ENCODE measurements at places on chromosomes 1 and 21. TPM values are rescaled to one million over a fixed set of nuclear protein-coding genes. Genes with fewer than 3 reads are reported as not detected.
A peak's percentile ranks its signal among the peaks of the same experiment; 100 is the strongest.

ACKR1 gene
- 164 TPM for total RNA-seq

LMX1A gene
- total RNA-seq = not detected

OR2G6 gene
- total RNA-seq = not detected

UBE2U gene
- not detected for total RNA-seq

DNA sequence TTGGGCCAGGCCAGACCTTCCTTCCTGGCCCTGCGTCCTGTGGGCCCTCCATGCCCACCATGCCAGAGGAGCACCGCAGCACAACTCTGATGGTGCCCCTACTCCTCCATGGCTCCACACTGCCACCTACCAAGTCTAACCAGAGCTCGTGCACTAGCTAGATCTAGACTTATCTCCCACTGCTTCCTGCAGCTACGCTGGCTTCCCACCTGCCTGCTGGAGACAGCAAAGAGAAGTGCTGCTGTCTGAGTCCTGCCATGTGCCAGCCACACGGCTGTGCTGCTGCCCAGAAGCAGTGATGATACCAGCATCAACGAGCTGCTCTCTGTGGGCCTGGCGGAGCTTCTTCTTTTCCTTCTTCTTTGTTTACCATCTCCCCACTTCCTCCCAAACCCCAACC is 4.5 kb downstream of the GUCA2B start:
- no peak for DNase-seq

DNA sequence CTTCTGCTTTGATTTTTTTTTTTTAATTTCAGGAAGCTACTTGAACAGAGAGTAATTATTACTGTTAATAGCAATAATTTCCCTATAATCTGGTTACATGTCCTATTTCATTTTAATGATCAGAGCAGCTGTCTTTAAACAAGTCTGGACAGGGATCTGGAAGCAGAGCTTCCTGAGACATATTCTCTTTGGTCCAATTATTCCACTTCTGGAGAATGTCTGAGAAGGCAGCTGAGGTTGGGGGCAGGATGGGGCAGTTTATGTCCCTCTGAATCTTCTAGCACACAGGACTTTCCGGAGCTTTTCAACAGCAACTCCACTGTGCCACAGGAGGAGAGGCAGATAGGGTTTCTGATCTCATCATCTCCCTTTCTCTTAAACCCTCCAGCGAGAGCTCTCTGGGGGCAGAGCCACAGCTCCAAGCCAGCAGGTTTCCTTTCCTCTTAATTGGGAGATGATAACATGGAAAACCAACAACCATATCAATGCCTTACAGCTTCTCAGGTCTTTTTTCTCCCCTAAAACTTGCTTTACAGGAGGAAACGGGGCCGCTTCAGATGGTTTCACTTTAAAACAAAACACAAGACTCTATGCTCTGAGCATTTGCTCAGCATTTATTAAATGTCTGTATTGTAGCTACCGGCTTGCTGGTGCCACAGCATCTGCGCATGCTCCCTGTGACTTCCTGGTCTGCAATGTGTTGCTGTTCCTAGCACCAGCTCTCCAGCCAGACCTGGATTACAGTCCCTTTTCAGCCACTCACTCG is 425.7 kb upstream of the USP24 start:
- peak; percentile 72 for DNase-seq

GRCh38 chr1:58975888-58976287 is 192.0 kb upstream of the JUN start:
- DNase-seq = no peak

GRCh38 chr1:8989821-8990220 is 36.4 kb downstream of the SLC2A7 start:
- no peak for DNase-seq

GRCh38 chr1:180152588-180152987 is 2.1 kb upstream of the QSOX1 start:
- DNase-seq = peak; percentile 20

DNA sequence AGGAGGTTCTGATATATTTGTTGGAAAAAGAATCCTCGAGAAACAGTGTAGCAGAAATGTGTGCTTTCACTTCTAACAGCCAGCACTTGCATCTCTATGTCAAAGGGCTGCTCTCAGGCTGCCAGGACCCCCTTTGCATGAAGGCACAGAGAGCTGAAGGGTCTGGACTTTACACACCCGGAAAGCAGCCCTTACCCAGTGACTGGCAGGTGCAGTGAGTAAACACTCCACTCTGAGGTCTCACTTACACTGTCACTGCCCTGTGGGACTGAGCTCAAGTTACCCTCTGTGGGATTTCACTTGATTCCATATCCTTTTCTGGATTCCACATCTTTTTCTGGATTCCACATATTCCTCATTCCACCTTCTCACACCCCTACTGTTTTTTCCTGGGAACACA is 40.8 kb upstream of the PPP2R5A start:
- no peak for DNase-seq

GRCh38 chr1:153430561-153430960 is 14.2 kb downstream of the S100A7A start:
- no peak for DNase-seq
